ENCODE measurements at places on chromosomes 1 and 21. TPM values are rescaled to one million over a fixed set of nuclear protein-coding genes. Genes with fewer than 3 reads are reported as not detected.

- no peaks in the 10 kb centered on the region for H3K27me3 ChIP-seq
- H3K27ac ChIP-seq, result no peak overlapping the region
- H3K36me3 ChIP-seq, result no peaks in the 10 kb centered on the region
- no peak for DNase-seq
Observed at GRCh38 chr1:192524223-192524622, 51.4 kb upstream of the RGS1 start.

DNA sequence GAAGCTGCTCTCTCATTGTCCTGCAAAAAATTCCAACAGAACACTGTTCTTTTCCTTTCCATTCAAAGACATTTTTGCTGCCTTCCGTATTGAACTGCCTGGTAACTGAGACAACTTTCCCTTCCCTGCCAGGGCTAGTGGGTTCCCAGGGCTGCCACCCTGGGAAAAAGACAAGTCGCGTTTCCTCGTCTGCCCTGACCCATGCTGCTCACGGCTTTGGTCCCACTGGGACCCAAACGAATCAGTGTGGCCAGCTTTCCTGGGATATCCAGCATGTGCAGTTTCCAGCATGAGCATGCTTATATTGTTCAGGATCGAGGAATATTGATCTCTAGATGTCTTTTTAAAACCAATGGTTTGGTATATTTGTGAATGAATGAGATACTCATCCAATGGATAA is 18.2 kb downstream of the SOX13 start:
- no peak overlapping the region for H3K27ac ChIP-seq
- DNase-seq, result no peak
- H3K36me3 ChIP-seq, result no peaks in the 10 kb centered on the region
- no peaks in the 10 kb centered on the region for H3K27me3 ChIP-seq

GRCh38 chr1:8017495-8018197 is 8.5 kb downstream of the ERRFI1 start:
- peaks cover 9% of the 10 kb centered on the region for H3K4me1 ChIP-seq
- no peak for DNase-seq
- no peak overlapping the region for H3K27ac ChIP-seq
- H3K27me3 ChIP-seq, result peaks cover 27% of the 10 kb centered on the region

SLC6A17 gene
- not detected for polyA plus RNA-seq

C1QA gene
- polyA plus RNA-seq, result 16.3 TPM

GBP1 gene
- 19.5 TPM for polyA plus RNA-seq

Measured in CD14-positive monocyte (primary cell).